ENCODE measurements at places on chromosomes 4 and X. TPM values are rescaled to one million over a fixed set of nuclear protein-coding genes. Genes with fewer than 3 reads are reported as not detected.

Gene TMSB15A
- 1.0 TPM for total RNA-seq

Gene NSUN7
- total RNA-seq, result under 0.01 TPM

Gene UGT2B17
- total RNA-seq, result not detected

Gene TRIM75
- under 0.01 TPM for total RNA-seq

Gene GLRB
- 8.2 TPM for total RNA-seq

Gene SNX12
- 78.7 TPM for total RNA-seq

Gene NRK
- 2.1 TPM for total RNA-seq

Gene RNF128
- total RNA-seq, result 11.0 TPM

Gene APLN
- total RNA-seq, result under 0.01 TPM

Gene EGF
- total RNA-seq, result 0.22 TPM

Gene SSX3
- not detected for total RNA-seq

Gene FGFBP1
- total RNA-seq, result not detected

Gene P2RY8
- total RNA-seq, result not detected

Gene MCUB
- 9.0 TPM for total RNA-seq

Gene USP17L10
- total RNA-seq, result not detected

Gene IQCM
- not detected for total RNA-seq

Gene MRPS18C
- total RNA-seq, result 14.9 TPM

Gene TRO
- total RNA-seq, result 5.6 TPM

Gene FAM9C
- total RNA-seq, result not detected

Gene CD40LG
- not detected for total RNA-seq

Gene CAPN6
- total RNA-seq, result not detected

Gene CXCL6
- total RNA-seq, result 46.2 TPM

Gene CFP
- 0.57 TPM for total RNA-seq

Gene SLC10A4
- not detected for total RNA-seq

Gene CXCL11
- total RNA-seq, result 0.14 TPM

Gene TMEM165
- total RNA-seq, result 214 TPM

Gene HGFAC
- total RNA-seq, result not detected

Gene CPE
- total RNA-seq, result 2.3 TPM

Gene TMPRSS11F
- not detected for total RNA-seq

Gene IL2RG
- total RNA-seq, result 0.43 TPM

Gene KLHL8
- total RNA-seq, result 9.4 TPM

Gene MAGEA2B
- not detected for total RNA-seq

Gene TCEAL2
- total RNA-seq, result not detected

Gene RBM47
- total RNA-seq, result 2.3 TPM

Gene SLC35A2
- 26.1 TPM for total RNA-seq

Gene CDX4
- total RNA-seq, result not detected

Gene RAB33A
- 3.3 TPM for total RNA-seq

Gene HEPH
- 0.22 TPM for total RNA-seq

Gene ADH6
- not detected for total RNA-seq

Gene KLB
- total RNA-seq, result under 0.01 TPM

Gene ASB12
- total RNA-seq, result not detected

Gene ARSJ
- 23.9 TPM for total RNA-seq

Gene SHISA3
- total RNA-seq, result not detected

Gene CXCL5
- total RNA-seq, result 19.5 TPM

Gene SYN1
- total RNA-seq, result 1.1 TPM

Gene RTL3
- total RNA-seq, result not detected

Gene MAGEA12
- not detected for total RNA-seq

Gene ARR3
- total RNA-seq, result not detected

Gene FGF5
- total RNA-seq, result 2.8 TPM

Gene HERC5
- 2.0 TPM for total RNA-seq

Gene PPP4R3C
- total RNA-seq, result not detected

All from placental pericyte (primary cell).